ENCODE measurements at places on chromosomes 4 and X.

GRCh38 chr4:145881576-145881975 is 57.0 kb downstream of the ZNF827 start:
- DNase-seq: no peak

DNA sequence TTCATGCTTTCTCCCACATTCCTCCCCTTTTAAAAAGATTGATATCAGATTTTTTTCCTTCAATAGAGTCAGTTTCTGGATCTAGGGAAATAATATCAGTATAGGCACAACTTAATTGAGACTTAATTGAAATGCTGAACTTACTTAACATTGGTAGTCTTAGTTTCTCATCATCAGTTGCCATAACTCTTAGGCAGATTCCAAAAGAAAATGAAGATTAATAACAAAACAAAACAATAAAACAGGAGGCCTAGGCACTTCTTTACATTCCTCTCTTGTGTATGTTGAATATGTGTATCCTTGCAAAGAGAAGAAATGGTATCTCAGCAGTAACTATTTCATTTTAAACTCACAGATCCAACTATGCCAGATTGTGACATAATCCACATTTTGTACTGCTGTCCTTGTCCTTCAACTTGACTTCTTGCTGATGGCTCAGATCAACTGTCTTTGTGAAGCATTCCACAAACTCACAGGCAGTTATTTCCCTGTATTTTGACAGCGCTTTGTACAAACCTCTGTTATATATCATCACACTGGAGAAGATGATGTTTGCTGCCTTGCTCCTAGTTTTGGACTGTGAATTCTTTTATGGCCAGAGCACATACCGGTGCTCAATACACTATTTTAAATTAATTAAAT is 9.1 kb upstream of the SLC9B2 start:
- DNase-seq: no peak

- DNase-seq: no peak
Measured at GRCh38 chrX:115642311-115642710, 81.3 kb downstream of the PLS3 start.

DNA sequence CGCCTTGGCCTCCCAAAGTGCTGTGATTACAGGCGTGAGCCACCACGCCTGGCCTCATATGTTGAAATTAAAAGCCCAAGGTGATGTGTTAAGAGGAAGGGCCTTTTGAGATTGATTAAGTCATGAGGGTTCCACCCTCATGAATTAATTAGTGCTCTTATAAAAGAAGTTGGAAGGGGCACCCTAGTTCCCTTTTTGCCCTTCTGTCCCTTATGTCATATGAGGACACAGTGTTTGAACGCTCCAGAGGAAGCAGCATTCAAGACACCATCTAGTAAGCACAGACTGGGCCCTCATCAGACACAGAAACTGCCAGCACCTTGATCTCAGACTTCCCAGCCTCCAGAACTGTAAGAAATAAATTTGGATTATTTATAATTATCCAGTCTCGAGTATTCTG is 5.1 kb upstream of the APLN start:
- no peak for DNase-seq

DNA sequence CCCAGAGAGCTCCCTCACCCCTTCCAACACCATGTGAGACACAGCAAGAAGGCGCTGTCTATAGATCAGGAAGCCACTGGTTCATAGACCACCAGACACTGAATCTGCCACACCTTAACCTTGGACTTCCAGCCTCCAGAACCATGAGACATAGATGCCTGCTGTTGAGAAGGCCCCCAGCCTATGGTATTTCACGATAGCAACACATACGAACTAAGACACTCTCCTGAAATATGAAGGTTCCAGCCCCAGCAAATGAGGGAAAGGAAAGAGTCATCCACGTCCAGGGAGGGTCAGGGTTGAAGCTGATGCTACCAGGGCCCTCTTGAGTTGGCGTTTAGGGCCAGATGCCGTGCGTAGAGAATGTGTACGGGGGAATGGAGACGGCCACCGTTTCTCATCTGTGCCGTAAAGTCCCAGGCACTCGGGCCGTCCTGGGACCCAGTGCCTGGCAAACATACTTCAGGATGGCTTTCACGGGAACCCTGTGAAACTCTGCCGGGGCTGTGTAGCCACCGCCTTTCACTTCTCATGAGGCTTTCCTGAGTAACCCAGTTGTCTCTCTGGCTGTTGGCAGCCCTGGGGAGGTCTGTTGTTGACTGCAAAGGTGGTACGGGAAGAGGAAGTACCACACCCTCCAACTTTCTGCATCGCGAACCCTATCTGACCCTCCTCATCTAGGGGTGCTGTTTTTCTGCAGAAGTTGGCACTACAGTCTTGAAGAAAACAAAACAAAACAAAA is 17.7 kb upstream of the P2RY8 start:
- no peak for DNase-seq

DNA sequence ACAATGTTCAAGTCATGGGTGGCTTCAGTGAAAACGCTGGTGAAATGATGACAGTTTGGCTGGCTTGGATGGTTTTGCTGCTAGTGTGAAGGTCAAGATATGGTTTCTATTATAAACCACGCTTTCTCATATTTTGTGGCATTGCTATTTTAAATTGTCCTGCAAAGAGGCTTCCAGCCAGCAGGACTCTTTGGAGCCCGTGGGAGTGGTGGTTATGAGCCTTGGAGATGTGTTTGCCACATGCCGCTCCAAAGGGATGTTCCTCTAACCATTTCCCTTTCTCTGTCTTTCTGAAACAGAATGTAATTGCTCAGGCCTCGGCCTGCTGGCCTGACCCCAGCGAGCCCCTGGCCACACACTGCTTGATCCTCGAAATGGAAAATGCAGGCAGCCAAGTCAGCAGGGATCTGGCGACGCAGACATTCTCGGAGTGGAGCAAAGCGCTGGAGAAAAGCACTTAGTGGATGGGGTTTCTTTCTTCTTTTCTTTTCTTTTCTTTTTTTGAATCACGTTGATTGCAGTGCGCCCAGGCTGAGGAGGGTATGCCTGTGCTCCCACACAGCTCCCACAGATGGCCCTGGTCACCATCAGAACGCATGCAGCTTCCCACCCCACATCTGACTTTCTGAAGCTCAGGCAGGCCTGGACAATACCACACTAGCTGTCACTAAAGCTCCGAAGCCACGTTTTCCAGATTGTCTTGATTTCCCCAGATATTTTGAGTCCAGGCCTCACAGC is 114.0 kb downstream of the ENPP6 start:
- DNase-seq: no peak

GRCh38 chrX:39445336-39445735 is 644.1 kb downstream of the MID1IP1 start:
- peak; percentile 58 for DNase-seq

DNA sequence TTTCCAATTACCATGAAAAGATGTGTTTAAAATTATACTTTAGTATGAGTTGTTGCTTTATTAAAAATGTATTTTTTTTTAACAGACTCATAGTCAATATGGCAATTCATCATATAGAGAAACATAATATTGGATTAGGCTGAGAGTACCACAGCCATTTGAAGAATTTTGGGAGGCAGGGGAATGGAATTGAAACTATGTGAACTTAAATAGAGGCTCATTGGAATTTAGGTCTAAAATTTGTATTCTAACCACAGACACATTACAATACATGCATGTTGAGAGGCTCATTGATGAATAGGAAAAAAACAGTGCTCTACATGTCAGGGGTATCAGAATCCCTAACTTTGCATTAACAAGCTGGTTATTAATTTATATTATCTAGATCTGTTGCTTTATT is 269.6 kb downstream of the DKK2 start:
- no peak for DNase-seq

GRCh38 chr4:48905363-48906015 is 1.1 kb downstream of the OCIAD2 start:
- DNase-seq: no peak
